ENCODE measurements at places on chromosomes 3 and 15.

DNA sequence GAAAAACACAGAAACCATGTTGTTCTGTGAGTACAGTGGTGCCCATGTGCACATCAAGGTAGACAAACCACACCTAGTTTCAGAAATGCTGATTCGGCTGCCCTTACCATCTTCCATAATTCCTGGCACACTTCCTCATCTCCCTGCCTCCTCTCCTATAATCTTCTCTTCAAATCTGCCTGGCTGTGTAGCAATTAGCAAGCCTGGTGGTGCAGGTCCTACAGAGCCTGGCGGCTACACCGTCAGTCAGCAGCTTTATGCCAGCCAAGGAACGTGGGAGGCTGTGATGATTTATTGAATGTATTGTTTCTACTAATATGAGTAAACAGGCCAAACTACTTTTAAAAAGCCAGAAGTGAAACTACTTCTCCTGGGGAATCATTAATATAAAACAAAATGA is 106.8 kb downstream of the SEMA6D start:
- no peak for DNase-seq

DNA sequence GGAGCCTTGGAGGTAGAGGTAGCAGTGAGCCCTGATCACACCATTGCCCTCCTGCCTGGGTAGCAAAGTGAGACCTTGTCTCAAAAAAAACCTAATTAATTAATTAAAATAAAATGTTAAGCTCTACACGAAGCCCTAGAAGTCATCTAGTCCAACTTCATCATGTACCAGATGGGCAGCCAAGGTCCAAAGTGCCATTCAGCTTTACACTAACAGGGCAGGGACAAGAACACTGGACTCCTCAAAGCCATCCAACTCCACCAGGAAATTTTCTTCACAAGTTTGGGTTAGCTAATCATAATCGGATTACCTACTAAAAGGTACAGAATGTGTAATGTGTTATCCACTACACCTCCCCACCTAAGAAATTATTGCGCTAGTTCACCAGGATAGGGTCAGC is 48.8 kb downstream of the WWTR1 start:
- no peak for DNase-seq

GRCh38 chr15:49747340-49747739 is 126.5 kb downstream of the DTWD1 start:
- DNase-seq: no peak

- no peak for DNase-seq
Measured at GRCh38 chr15:99449514-99449913, 116.3 kb upstream of the MEF2A start.

GRCh38 chr15:39623529-39623931 is 42.7 kb downstream of the THBS1 start:
- DNase-seq: no peak

DNA sequence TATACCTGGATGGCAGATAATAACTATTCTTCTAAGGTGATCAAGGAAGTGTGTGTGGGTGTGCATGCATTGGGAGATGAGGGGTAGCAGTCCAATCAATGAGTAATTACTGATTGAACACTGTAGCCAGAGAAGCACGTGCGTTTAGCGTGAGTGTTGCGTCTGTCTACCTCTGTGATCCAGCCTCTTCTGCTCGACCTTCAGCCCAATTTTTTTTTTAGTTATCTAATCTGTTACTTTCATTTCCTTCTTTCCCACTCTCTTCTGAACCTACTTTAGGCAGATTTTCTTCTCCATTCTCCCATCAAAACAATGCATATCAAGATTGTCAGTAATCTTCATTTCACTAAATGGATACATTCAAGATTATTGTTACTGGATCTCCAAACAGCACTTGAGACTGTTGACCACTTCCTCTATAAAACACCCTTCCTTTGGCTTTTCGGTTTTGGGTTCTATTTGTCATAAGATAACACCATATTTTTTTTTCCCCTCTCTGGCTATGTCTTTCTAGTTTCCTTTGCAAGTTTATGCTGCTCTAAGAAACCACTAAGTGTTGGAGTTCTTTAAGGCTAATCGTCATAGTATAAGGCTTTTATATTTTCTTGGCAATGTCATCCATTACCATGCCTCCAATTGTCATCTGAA is 41.0 kb downstream of the MCTP2 start:
- DNase-seq: no peak

GRCh38 chr15:47795864-47796263 is 78.6 kb downstream of the SEMA6D start:
- no peak for DNase-seq

- no peak for DNase-seq
Measured at GRCh38 chr3:98232489-98232888, 31.6 kb upstream of the OR5H6 start.

- DNase-seq: no peak
Measured at GRCh38 chr3:3086239-3086638, 23.9 kb downstream of the IL5RA start.

DNA sequence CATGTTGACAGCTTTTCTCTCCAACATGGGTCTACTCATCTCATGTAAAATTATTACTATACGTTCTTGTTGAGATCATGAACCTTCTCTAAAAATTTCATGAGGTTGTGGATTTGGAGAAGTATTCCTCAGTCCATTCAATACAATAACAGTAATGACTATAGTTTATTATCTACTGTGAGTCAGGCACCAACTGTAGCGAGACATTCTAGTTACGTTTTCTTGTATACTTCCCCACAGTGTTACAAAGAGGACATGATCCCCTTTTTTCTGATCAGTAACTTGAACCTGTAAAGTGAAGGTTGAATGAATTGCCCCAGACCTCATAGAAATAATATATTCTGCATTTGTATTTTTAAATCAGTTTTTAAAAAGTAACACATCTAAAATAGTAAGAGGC is 76.4 kb downstream of the AKAP13 start:
- no peak for DNase-seq
